AG08396 (cell line): ENCODE measurements at places on chromosomes 12 and 14.

DNA sequence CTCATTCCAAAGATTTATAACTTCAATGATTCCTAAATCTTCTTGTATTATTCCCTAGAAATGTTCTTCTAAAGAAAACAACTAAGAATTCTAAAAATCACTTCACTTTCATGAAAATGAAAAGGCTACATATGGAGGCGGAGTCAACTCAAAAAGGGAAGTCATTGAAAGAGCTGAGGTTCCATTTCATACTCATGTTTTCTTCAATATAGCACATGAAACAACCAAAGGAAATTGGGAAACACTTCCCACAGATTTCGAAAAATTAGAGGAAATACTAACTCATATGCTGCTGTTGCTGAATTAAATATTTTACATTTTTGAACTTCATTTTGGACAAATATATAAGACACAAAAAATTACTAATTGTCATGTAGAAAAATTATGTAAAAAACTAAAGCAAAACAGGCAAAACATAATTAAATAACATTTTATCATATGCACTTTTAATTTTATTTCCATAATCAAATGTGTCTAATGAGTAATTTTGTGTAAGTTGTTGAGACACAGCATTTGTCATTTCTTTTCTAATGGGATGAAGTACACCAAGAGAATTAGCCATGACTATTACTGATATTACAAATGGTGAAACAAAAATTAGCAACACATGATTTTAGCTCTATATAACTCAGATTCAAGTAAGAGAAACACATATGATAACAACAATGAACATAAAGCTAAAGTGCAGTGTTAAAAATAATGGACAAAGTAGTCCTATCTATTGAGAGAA lies at the start of gene CD163:
TSS of gene CD163 (minus strand) at position 92 of the 730 bp plus-strand sequence. CDS start at position 5, 87 bp downstream.
- DNase-seq = no peak

DNA sequence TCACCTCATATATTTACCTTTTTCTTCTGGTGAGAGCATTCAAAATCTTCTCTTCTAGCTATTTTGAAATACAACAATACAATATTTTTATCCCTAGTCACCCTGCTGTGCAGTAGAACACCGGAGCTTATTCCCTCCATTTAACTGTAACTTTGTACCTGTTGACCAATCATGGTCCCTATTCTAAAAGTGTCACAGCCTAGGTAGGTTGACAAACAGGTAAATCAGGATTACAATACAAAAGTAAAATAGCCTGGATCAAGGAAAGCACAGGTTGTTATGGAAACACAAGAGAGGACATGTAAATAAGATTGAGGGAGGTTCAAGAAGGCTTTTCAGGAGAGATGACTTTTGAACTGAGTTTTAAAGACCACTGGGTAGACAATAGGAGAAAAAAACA lies 670.9 kb downstream of the DIO2 start:
- no peak for DNase-seq

DNA sequence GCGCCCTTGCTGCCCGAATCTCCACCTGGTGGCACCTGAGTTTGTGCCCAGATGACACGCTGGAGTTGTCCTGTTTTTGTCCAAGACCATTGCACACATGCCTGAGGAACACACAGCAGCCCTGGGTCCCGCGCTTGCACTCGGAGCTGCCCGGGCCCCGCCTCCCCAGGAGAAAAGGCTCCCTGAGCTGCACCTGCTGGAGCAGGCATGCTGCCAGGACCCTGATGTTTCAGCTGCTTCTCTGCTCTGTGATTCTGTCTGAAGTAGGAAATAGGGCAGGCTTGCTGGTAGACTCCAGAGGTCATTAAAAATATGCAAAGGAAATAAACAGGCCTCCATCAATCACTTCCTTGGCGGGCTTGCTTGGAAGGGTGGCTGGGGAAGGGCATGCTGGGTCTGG lies 271.6 kb downstream of the CACNA1C start:
- no peak for DNase-seq

GRCh38 chr12:47770086-47770726 lies 2.8 kb upstream of the SLC48A1 start:
- peak; percentile 47 for DNase-seq

- DNase-seq = no peak
These were observed 84.7 kb downstream of the GPATCH2L start for GRCh38 chr14:76236172-76237130.

DNA sequence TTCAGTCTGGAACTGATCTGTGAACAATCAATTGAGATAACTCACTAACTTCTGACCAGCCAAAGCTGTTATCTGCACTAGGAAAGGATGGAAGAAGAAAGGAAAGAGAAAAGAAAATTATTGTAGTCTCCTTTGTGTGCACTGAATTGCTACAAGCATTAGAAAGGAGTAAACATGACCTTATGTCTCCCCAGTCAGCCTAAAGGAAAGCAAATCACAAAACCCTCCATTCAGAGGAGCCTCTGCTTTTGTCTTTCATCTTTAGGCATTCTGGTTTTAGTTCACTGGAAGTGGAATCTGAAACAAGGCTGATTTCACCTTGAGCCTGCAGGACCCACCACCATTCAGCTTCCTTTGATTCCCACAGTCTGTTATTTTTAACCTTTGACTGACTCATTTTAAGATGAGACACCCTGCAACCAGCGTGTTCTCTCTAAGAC lies 26.0 kb downstream of the TBX3 start:
- DNase-seq = no peak

DNA sequence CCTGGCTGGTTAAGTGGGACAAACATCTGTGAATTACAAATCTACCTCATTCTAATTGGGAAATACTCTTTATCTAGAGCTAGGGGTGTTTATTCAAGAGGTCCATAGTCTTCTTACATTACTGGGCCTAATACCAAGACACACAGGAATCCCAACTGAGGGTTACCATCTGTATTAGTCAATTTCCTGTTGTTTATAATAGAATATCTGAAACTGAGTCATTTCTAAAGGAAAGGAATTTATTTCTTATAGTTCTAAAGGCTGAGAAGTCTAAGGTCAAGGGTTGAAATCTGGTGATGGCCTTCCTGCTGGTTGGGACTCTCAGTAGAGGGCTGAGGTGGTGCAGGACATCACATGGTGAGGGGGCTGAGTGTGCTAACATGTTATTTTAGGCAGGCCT lies 36.0 kb downstream of the RTRAF start:
- peak; percentile 64 for DNase-seq

- DNase-seq = no peak
These were observed 19.5 kb upstream of the LRRC10 start for GRCh38 chr12:69630191-69630590.

GRCh38 chr12:79397609-79398008 lies 293.2 kb downstream of the PAWR start:
- no peak for DNase-seq

GRCh38 chr14:23938823-23939222 lies 14.7 kb upstream of the DHRS4 start:
- no peak for DNase-seq

DNA sequence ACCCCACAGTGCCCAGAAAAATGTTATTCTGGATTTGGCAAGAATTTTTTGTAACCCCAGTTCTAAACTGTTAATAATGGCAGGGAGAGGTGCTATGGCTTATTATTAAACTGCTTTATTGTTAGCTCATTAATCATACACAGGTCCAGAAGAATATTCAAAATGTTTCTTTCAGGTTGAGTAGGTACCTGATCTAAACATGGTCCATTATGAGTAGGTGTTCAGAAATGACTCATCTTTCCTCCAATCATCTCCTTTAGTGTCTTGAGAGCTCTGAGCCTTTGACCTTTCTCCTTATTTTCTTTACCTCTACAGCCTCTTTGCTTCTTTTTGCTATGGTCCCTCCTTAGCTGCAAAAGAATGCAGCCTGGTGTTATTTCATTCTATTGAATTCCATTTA lies 211.0 kb upstream of the GARIN6 start:
- DNase-seq = no peak

DNA sequence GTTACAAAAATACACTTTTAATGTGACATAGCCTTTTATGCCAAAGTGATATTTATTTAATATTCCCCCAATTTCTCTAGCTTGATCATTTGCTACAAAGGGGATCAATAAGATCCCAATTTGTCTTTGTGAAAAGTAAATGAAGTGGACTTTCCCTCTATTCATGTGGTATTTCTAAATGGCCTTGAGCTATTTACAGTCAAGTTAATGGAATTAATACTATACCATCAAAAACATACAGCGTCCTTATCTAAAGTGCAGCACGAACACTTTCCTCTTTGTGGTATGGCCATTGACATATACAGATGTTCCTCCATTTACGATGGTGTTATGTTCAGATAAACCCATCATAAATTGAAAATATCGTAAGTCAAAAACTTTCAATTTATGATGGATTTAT lies 23.2 kb downstream of the CFL2 start:
- DNase-seq = no peak

DNA sequence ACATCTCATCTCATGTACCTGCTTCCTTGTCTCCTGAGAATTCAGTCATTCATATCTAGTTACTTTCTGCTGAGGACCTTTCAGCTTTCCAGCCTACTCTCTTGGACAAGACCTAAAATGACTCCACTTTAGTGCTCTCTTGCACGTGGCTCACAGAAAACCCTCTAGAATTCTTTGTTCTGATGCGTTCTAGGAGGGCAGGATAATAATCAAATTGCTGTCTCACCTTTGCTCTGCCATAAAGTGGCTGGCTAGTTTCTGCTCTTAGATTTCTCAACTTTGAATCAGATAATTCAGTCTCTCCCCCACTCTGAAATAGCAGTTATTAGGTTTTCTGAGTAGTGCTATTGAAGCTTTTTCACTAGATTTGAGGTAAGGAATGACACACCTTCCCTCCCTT lies 429.5 kb upstream of the FBXO33 start:
- no peak for DNase-seq

GRCh38 chr12:46158501-46158900 lies 110.3 kb downstream of the SLC38A1 start:
- no peak for DNase-seq

DNA sequence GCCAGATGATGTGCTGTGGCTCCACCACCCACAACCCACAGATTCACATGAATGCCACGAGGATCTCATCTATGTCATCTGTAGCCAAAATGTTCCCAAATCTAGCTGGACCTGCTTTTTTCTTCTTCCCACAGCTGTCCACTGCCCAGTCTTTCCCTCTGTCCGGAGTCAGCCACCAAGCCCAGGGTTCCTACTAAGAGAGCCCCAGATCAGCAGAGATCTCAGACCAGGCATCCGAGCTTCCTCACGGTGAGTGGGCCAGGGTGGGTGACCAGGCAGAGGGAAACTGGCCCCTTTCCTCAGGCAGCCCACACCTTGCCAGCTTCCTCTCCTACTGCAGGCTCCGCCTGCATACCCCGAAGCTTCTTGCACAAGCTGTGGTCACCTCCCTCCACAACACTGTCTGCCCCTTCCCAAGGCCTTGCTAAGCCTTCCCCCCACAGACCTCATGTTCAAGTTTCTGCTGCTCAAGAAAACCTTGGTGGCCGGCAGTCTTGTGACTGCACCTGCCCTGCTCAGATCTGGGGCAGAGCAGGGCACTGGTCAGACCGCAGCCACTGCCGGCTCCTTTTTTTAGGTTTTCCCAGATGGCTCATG lies 81.4 kb downstream of the ACTN1 start:
- no peak for DNase-seq

- no peak for DNase-seq
These were observed 35.9 kb upstream of the MED13L start for GRCh38 chr12:116313194-116313927.

DNA sequence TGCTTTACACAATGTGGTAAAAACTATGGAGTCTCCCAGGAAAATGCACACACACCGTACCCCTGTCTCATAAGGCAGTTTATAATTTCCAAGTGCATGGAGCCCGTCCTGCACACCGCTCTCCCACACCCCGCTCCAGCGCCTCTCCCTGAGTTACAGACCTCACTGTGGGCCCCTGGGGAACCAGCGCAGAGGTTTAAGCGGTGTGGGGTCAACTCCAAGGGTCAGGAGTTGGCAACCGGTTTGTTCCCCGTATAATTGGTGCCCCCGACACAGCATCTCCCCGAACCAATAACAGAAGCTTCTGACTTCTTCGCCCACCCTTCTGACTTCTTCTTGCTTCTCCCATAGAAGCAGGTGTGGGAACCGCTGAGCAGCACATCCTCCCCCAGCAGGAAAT lies 58.4 kb upstream of the DDX11 start:
- DNase-seq = no peak
